A549 treated with ZK216348 at 1 μM for 4 hours (cell line): ENCODE measurements at places on chromosomes 13 and 19. TPM values are rescaled to one million over a fixed set of nuclear protein-coding genes. Genes with fewer than 3 reads are reported as not detected.

The HSH2D gene
- 0.11 to 0.19 TPM in 2 of 5 replicates, not detected in the others for total RNA-seq

The TNFSF13B gene
- total RNA-seq: 0.13 TPM in 1 of 5 replicates, not detected in the others

The ATP4B gene
- total RNA-seq: not detected in 5 replicates

The CLEC17A gene
- total RNA-seq: not detected in 5 replicates

The MEF2B gene
- 0.15 to 0.82 TPM (median 0.63 TPM) in 5 replicates for total RNA-seq

The CRB3 gene
- 2.2 to 6.3 TPM (median 5.2 TPM) in 5 replicates for total RNA-seq

The METTL21C gene
- total RNA-seq: not detected in 5 replicates

The TMEM86B gene
- 2.2 to 5.4 TPM (median 4.8 TPM) in 5 replicates for total RNA-seq

The UPK1A gene
- 0.46 to 1.2 TPM (median 0.71 TPM) in 5 replicates for total RNA-seq

The LRRC25 gene
- total RNA-seq: not detected in 5 replicates

The ZNF568 gene
- total RNA-seq: 1.0 to 1.5 TPM (median 1.1 TPM) in 5 replicates

The RASL11A gene
- total RNA-seq: 3.1 to 5.4 TPM (median 4.1 TPM) in 5 replicates

The UGGT2 gene
- 5.3 to 10.3 TPM (median 9.5 TPM) in 5 replicates for total RNA-seq

The FCER2 gene
- total RNA-seq: not detected in 5 replicates

The PEG3 gene
- total RNA-seq: not detected in 5 replicates
